ENCODE measurements at places on chromosomes 11 and 22.

DNA sequence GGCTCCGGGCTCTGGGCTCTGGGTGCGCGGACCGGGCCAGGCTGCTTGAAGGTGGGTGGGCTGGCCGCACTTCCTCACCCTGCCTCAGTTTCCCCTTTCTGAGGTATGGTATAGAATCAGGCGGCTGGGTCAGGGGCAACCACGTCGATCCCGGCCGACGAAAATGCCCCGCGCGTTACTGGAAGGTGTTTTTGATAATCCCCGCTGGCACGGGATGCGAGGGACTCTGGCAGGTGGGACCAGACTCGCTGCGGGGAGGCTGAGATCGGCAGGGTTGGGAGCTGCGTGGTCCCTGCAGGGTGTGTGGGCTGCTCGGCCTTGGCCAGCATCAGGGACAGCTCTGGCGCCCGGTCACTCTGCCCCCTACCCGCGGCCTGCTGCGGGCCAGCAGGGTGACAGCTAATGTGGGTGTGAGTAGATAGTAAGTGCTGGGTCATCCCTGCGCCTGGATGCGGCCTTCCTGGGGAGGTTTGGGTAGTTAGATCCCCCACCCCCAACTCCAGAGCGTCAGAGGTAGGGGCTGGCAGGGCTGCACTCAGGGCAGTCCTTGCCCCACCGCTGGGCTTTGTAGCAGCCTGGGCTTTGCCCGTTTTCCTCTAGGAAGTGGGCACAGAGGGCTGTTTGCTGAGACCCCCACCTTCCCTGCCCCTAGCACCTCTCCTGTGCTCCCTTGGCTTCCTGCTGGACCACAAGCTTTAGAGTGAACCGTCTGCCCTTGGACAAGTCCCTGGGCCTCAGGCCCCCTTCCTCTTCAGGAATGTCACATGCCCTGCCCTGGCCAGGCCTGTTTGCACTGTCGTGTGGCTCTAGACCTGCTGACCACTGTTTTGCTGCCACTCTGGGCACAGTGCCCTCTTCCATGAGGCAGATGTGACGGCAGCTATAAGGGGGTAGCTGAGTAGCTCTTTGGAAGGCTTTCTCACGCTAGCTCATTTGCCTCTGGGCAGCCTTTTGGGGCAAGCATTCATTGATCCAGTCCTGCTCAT is 579 bp downstream of the TANGO2 start:
- no peak for DNase-seq

DNA sequence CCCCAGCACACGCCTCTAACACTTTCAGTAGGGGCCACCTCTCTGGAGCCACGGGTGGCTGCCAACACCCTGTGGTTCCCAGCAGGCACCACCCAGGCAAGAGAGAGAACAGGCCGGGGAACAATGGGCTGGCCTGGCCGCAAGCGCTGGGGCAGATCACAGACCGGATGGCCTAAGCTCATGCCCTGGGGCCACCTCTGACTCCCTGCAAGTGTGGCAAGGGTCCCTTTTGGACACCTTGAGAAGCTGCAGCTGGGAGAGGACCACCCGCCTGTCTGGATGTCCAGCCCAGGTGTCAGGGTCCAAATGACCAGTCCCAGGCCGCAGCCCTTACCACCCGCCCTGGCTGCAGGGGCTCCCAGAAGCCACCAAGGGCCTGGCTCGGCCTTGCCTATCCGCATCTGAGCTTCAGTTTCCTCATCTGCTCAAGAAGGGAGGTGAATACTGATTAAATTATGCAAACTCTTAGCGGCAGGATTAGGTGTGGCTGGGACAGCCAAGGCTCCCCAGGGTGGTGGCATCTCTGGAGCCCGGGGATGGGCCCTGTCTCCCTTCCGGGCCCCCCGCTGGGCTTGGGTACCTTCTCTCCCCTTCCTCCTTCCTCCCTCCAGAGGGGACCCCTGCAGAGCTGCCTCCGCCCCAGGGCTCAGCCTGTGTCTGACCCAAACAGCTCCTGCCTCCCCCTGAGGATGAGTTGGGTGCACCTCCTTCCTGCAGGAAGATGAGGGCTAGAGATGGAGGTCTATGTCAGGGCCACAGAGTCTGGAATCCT is 785 bp upstream of the SUSD2 start:
- no peak for DNase-seq

GRCh38 chr22:40898850-40899357 is 37.0 kb upstream of the DNAJB7 start:
- peak; percentile 21 for DNase-seq

DNA sequence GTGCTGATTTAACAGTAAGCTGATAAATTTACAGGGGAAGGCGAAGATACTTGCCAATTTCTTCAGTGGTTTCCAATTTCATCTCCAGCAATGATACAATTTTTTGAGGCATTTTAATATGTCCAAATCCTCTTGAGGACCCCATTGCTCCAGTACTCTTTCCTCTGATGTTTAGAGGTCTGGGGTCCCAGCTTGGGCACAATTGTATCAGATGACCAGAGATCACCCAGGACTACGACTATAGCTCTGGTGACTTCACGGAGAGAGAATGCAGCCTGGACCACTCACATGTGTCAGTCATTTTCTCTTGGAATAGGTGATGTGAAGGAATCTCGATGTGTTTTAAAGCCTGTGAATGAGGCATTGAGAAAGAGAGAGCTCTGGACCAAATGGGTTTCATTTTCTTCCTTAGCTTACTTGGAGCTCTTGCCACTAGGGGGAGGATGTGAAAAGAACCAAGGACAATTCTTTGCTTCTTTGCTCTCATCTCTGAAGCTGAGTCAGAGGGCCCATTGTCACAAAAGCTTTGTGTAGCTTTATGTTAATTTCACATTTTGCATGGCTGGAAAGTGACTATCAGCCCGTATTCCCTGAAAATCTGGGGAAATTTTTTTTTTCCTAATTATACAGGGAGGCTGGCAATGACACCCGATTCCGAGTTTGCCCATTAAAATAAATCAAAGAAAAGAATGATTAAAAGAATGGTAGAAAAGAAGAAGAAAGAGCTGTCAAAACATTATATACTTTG is 6.7 kb upstream of the CCDC90B start:
- no peak for DNase-seq

GRCh38 chr11:59810911-59811259 is 307 bp upstream of the MRPL16 start:
- DNase-seq: no peak

DNA sequence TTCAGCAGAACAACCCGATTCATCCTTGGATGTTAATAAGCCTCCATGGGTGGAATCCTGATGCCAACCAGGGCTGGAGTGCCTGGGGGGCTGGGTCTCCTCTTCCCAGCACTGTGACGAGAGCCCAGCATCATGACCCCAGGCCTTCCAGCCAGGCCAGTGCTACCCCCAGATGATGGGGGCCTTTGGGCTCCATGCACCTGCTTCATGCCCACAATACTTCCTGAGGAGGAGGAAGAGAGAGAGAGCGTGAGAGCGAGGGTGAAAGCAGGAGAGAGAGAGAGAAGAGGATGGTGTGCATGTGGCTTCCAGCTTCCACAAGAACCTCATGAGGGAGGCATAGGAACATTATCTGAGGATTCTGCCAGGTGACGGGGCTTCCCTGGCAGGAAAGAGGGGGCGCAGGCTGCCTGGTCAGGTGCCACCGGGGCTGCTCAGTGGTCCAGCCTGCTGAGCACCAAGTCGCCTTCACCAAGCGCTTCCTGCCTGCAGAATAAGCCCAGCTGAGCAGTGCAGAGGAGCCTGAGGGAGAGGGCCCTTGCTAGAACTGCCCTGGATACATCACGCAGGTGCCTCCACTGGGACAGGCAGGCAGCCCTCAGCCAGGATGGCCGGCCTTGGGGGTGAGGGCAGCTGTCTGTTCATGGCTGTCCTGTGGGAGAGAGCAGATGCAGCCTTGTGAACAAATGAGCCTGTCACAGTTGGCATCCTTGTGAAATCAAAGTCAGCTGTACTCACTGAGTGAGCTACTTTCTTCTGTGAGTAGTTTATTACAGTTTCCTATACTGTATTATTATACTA is 243.3 kb upstream of the B3GAT1 start:
- no peak for DNase-seq

- DNase-seq: no peak
Observed at GRCh38 chr22:38950527-38951295, 6.7 kb upstream of the APOBEC3A start.

- DNase-seq: no peak
Observed at GRCh38 chr11:44029977-44030911, 17.5 kb upstream of the ACCSL start.

GRCh38 chr11:44936525-44936924 is 14.2 kb downstream of the TP53I11 start:
- peak; percentile 81 for DNase-seq

DNA sequence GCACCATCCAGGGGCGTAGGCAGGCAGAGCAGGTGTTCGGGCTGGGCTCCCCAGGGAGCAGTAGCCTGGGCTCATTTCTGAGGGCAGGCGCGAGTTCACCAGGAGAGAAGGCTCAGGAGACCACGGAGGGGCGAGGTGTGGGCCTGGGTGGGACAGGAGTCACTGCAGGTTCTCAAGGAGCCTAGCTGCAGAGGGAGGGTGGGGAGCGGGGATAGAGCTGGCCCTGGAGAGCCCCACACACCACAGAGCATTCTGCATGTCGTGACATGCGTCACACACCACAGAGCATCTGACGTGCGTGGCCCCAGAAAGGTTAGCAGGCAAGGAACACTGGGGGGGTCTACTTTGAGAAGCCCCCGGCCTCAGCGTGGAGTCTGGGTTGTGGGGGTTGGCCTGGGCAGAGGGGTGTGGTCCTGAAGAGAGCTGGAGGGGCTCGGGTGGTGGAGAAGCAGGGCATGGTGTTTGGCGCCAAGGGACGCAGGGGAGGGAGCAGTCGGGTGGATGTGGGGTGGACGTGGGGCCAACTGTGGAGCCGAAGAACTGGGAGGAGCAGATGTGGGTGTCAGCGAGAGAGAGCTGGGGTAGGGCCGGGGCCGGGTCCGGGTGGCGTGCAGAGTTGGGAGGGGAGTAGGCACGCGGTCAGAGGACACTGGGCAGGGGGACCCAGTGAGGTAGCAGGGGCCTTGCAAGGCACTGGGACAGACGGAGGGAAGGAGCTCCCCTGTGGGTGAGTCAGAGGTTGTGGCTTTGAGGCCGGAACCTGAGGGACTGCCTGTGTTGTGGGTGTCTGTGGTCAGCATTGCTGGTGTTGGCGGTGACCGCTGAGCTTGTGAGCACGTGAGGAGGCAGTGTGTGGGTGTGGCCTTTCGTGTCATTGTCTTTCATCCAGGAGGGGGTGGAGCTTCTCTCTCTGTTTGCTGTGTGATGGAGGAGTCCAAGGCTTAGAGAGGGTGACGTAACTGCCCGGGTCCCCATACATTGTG is 25.5 kb downstream of the CTTN start:
- DNase-seq: peak; percentile 34

- no peak for DNase-seq
Observed at GRCh38 chr22:44436736-44437135, 61.3 kb downstream of the RTL6 start.

DNA sequence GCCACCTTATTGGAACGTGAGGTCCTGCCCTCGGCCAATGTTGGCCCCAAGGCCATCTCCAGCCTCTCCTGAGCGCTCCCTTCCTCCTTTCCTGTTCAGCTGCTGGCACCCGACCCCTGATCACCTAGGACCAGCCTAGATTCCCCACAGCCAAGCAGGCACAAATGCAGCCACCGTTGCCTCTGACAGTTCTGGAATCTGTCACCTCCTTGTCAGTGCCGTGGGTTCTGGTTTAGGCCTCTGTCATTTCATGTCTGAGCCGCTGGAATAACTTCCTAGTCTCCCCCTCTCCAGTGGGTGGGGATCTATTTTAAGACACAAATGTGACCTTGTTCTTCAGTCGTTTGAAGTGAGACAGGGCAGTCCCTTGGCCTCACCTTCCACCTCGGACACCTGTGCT is 29.7 kb downstream of the FADS3 start:
- DNase-seq: no peak

DNA sequence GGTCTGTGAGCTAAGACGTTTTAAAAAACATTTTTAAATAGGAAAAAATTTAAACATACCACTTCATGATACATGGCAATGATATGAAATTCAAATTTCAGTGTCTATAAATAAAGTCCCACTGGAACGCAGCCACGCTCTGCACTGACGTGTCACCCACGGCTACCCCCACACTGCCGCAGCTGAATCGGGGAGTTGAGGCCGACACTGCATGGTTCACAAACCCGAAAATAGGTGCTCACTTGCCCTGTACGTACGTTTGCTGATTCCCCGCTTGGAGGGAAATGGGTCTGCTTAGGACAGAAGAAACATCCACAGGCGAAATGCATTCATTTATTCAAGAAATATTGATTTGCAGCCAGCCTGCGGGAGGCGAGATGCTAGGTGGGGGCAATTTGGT is 1342.3 kb downstream of the TBC1D22A start:
- DNase-seq: no peak

GRCh38 chr11:91263496-91264365 is 960.9 kb upstream of the FAT3 start:
- no peak for DNase-seq

GRCh38 chr11:16605389-16605893 is 133.0 kb upstream of the C11orf58 start:
- DNase-seq: no peak

DNA sequence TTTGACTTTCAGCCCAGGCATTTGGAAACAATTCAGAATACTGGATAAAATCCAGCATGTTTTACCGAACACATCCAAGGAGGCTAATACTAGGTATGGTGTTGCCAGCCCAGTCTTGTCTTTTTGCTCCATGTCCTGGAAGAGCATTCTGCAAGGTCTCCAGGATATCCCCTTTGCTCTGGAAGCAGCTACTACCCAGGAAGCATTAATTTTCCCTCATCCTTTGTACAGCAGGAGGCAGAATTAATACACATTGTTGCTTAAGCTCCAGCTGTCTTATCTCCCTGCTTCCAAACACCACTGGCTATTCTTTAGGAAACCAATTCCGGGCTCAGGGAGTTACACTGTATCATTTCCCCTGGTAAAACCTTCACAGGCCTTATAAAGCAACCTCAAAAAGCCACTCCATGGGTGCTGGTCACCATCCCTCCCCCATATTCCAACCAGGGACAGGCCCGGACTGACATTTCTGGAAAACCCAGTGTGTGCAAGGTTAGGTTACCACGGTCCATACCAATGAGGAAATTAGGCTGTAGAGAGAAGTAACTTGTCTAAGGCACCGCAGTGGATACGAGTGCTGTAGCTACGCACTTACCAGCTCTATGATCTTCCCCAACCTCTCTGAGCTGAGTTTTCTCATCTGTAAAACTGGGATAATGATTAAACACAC is 1.5 kb upstream of the UBASH3B start:
- DNase-seq: no peak

DNA sequence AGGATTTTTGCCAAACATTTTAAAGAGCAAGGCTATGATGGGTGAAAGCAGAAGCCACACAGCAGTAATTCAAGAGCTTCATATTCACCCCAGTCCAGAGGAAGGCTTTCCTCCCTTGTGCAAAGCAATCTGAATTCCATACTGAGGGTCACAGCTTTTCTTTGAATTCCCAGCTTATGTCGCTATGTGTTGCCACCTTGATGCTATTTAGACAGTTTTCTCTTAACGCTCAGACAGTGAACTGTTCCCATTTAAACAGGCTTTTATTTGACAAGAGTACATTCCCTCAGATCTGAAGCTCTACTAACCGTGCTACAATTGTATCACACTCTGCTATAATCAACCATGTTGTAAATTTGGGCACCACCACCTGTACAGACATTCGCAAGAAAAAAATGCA is 279.7 kb downstream of the CADM1 start:
- DNase-seq: no peak
